Peyer's patch (tissue), 4 donors: ENCODE measurements at places on chromosomes 7 and 10. TPM values are rescaled to one million over a fixed set of nuclear protein-coding genes. Genes with fewer than 3 reads are reported as not detected.

GRCh38 chr10:90051053-90051452, 349.7 kb downstream of the KIF20B start:
- H3K27me3 ChIP-seq: no peaks in the 10 kb centered on the region
- H3K4me3 ChIP-seq: no peak overlapping the region
- DNase-seq: no peak
- no peaks in the 10 kb centered on the region for H3K4me1 ChIP-seq

- H3K4me3 ChIP-seq: no peak overlapping the region
- no peaks in the 10 kb centered on the region for H3K27me3 ChIP-seq
- H3K27ac ChIP-seq: no peak overlapping the region
- no peaks in the 10 kb centered on the region for H3K36me3 ChIP-seq
Measured at GRCh38 chr10:130203626-130204025, 67.4 kb downstream of the GLRX3 start.

- H3K4me1 ChIP-seq: peaks cover 6% of the 10 kb centered on the region
- H3K27ac ChIP-seq: no peak overlapping the region
- DNase-seq: peak; percentile 49
- H3K36me3 ChIP-seq: no peaks in the 10 kb centered on the region
- no peak overlapping the region for H3K4me3 ChIP-seq
- no peaks in the 10 kb centered on the region for H3K27me3 ChIP-seq
Measured at GRCh38 chr10:97025613-97026242, 160.0 kb downstream of the SLIT1 start.

DNA sequence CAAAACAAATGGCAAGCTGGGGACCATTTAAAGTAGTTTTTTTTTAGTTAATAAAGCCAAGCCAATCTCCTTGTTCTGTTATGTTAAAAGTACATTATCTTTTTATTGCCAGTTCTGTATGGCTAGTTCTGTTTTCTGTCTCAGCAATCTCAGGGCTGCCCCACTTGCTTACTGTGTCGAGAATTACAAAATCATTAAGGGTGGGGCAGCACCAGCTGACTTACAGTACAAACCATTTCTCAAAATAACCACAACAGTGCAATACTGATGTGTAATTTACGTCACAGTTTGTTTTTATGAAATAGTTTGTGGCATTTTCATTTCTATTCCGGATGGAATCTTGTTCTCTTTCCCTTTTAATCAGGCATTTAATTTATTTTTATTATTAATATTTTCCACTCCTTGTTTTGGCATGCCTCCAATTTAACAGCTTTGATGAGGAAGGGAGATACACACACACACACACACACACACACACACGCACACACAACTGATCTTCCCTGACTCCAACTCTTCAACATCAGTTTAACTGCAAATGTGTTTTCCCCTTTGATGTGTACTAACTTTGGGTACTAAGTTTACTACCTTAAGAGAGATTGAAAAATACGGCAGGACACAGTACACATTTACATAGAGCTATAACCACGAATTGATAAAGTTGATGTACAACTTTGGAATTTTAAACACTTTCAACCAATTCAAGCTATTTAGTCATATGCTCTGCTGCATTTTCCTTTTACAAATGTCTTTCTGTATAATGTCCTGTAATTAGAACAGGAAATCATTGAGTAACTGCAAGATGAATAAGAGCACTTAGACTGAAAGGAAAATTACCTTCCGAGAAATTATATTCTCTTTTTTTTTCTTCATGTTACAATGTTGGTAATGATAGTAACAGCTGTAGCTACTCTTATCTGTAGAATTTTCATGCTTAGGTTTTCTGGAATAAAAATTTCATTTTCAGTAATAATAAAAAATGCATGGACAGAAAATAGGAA, 91.5 kb downstream of the ARID5B start:
- no peaks in the 10 kb centered on the region for H3K27me3 ChIP-seq
- no peaks in the 10 kb centered on the region for H3K4me1 ChIP-seq
- H3K27ac ChIP-seq: peak overlapping the region; percentile 62
- DNase-seq: peak; percentile 72

GRCh38 chr7:80247144-80247543, 112.5 kb downstream of the GNAI1 start:
- no peak overlapping the region for H3K27ac ChIP-seq
- no peak overlapping the region for H3K4me3 ChIP-seq
- H3K4me1 ChIP-seq: no peaks in the 10 kb centered on the region
- H3K36me3 ChIP-seq: no peaks in the 10 kb centered on the region
- DNase-seq: no peak

DNA sequence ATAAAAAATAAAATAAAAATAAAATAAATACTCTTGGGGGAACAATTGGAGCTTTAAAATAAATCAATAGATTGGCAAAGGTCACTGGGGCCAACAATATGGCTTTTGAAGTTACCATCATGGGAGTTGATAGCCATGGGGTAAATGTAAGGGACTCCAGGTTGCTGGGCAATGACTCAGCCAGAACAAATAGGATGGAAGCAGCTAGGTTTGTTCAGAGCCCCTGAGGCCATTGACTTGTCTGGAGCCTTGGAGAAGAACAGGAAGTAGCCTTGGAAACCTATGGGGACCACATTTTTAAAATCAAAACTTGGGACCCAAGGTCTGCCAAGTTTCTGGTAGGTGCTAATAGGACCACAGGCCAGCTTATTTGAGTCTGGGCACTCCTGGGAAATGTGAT, 20.2 kb upstream of the FRA10AC1 start:
- no peak overlapping the region for H3K27ac ChIP-seq
- no peaks in the 10 kb centered on the region for H3K27me3 ChIP-seq
- no peak for DNase-seq

GRCh38 chr10:804787-805619, 115.5 kb upstream of the DIP2C start:
- no peak for DNase-seq
- no peaks in the 10 kb centered on the region for H3K4me1 ChIP-seq
- no peaks in the 10 kb centered on the region for H3K36me3 ChIP-seq
- H3K4me3 ChIP-seq: no peak overlapping the region
- H3K27ac ChIP-seq: no peak overlapping the region

GRCh38 chr7:99489235-99489634, 10.8 kb downstream of the ZNF394 start:
- no peak for DNase-seq
- H3K27ac ChIP-seq: no peak overlapping the region
- no peak overlapping the region for H3K4me3 ChIP-seq
- no peaks in the 10 kb centered on the region for H3K27me3 ChIP-seq
- H3K4me1 ChIP-seq: no peaks in the 10 kb centered on the region

DNA sequence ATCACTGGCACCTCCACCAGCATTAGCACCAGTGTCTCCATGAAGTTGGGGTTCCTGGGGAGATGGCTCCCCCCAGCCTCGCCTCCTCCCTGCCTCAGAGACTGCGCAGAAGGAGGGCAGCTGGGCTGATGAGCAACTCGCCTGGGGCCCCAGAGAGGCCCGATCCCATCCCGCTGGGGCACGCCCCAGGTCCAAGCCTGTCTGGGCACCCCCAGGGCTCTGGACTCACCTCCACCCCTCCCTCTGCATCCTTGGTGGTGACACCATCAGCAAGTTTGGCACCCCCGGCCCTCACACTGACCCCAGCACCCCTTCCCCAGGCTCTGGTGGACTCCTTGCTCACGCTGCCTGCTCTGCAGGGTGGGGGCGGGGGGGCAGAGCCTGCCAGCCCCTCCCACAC, 89.5 kb downstream of the LHPP start:
- H3K36me3 ChIP-seq: no peaks in the 10 kb centered on the region
- H3K27me3 ChIP-seq: no peaks in the 10 kb centered on the region
- H3K4me3 ChIP-seq: no peak overlapping the region
- no peak for DNase-seq
- H3K4me1 ChIP-seq: peaks cover 14% of the 10 kb centered on the region
- H3K27ac ChIP-seq: peak overlapping the region; percentile 54

GRCh38 chr7:128928159-128928813, 9.4 kb upstream of the IRF5 start:
- H3K27me3 ChIP-seq: no peaks in the 10 kb centered on the region
- no peak overlapping the region for H3K27ac ChIP-seq
- H3K4me1 ChIP-seq: no peaks in the 10 kb centered on the region
- peak; percentile 18 for DNase-seq
- H3K4me3 ChIP-seq: no peak overlapping the region

DNA sequence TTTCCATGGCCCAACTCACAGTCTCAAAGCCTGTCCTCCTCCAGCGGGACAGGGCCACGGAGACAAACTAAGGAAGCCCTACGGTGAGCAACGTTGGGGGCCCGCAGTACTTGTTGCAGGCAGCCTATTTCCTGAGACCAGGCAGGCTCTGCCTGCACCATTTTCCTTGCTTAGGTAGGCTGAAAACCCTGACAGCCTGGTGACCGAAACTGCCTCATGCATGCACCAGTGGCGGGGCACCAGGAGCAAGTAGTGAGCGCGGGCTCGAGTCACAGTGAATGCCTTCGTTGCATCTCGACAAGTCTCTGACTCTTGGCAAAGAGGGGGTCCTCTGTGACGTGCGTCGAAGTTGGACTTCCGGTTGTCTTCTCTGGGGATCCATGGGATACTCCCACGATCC, 23.3 kb upstream of the ZNF273 start:
- no peaks in the 10 kb centered on the region for H3K4me1 ChIP-seq
- no peaks in the 10 kb centered on the region for H3K36me3 ChIP-seq
- H3K4me3 ChIP-seq: no peak overlapping the region

Gene AHR
- total RNA-seq: 28.0 TPM

Gene TECTB
- not detected for total RNA-seq

- DNase-seq: no peak
- H3K36me3 ChIP-seq: no peaks in the 10 kb centered on the region
- H3K27me3 ChIP-seq: no peaks in the 10 kb centered on the region
- no peaks in the 10 kb centered on the region for H3K4me1 ChIP-seq
Measured at GRCh38 chr7:147547252-147547897, 1043.2 kb upstream of the C7orf33 start.

DNA sequence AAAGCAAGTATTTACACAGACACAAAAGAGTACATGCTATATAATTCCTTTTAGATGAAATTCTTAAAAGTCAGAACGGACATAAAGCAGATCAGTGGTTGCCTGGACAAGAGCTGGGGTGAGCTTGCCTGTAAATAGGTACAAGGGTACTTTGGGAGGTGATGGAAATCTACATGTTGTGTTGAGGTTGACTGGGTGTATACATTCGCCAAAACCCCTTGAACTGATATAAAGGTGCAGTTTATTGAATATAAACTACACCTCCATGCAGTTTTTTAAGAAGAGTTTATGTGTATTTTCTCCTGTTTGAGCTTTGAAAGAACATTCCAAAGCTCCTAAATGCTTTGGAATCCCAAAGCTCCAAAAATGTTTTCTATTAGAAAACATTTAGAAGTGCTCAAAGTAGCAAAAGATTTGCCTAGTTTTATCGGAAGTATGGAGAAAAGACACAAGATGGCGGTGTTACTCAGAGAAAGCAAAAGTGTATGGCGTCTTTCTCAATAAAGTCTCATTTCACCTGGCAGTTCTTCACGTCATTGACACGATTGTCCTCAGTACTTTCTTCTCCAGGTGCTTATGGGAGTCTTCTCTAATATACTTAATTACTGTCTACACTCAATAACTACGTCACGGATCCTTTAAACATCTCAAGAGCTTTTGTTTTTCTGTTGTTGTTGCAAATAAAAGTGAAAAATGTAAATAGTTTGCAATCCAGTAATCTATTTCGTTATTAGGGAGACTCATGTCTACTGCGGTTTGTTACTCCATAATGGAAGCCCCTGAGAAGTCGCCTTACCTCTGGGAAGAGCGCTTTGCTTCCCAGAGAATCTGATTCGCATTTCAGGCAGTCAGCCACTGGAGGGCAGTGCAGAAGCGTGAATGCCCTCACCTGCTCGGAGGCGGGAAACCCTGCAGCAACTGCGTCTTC, 14.7 kb upstream of the SEC61G start:
- no peaks in the 10 kb centered on the region for H3K4me1 ChIP-seq
- H3K36me3 ChIP-seq: no peaks in the 10 kb centered on the region
- H3K27me3 ChIP-seq: no peaks in the 10 kb centered on the region
- peak overlapping the region; percentile 44 for H3K4me3 ChIP-seq
- no peak overlapping the region for H3K27ac ChIP-seq
- peak; percentile 92 for DNase-seq

Gene EPO
- not detected for total RNA-seq

GRCh38 chr7:84003191-84003590, 191.4 kb downstream of the SEMA3A start:
- H3K4me1 ChIP-seq: no peaks in the 10 kb centered on the region
- no peak for DNase-seq
- no peaks in the 10 kb centered on the region for H3K36me3 ChIP-seq
- no peaks in the 10 kb centered on the region for H3K27me3 ChIP-seq
- no peak overlapping the region for H3K4me3 ChIP-seq

- H3K27me3 ChIP-seq: no peaks in the 10 kb centered on the region
- H3K4me3 ChIP-seq: no peak overlapping the region
- no peaks in the 10 kb centered on the region for H3K4me1 ChIP-seq
- DNase-seq: no peak
- no peaks in the 10 kb centered on the region for H3K36me3 ChIP-seq
Measured at GRCh38 chr7:80257756-80258155, 123.1 kb downstream of the GNAI1 start.

DNA sequence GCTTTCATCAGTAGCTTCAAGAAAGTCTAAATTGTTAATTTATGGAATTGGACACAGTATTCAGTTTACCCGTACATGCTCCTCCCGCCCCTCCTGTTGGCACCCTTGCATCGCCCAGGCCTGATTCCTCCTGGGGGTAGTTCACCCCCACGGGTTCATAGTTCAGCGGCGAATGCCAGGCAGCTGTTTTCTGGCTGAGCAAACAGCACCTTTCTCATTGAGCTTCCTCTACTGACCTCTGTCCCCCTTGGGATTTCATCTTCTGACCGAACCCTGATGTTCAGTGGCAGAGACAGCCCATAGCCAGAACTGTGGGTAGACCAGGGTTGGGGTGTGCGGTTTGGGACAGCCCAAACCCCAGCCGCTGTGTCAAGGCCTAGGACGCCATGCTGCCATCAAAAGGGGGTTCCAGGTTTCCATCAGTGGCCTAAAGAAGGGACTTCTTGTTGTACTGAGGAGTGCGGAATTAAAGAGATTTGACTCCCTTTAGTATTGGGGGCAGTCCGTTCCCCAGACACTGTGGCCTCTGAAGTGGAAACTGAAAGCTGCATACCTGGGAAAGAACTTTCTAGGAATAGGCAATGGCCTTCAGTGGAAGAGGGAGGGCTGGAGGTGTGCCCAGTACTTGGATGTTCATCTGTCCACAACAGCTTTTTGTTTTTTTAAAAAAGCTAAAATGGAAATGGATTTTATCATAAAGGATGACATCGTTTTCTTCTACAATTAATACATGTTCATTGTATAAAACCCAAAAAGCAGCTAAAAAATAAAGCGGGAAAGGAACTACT, 19.0 kb downstream of the MDH2 start:
- no peak overlapping the region for H3K27ac ChIP-seq
- DNase-seq: no peak
- no peaks in the 10 kb centered on the region for H3K27me3 ChIP-seq
- no peaks in the 10 kb centered on the region for H3K36me3 ChIP-seq

GRCh38 chr7:151161757-151162156, 5.7 kb downstream of the GBX1 start:
- DNase-seq: no peak
- H3K36me3 ChIP-seq: no peaks in the 10 kb centered on the region
- H3K4me3 ChIP-seq: no peak overlapping the region
- peaks cover 6% of the 10 kb centered on the region for H3K27me3 ChIP-seq
- H3K4me1 ChIP-seq: peaks cover under 1% of the 10 kb centered on the region

Gene PRTFDC1
- total RNA-seq: 8.6 TPM

- DNase-seq: no peak
- H3K27ac ChIP-seq: peak overlapping the region; percentile 7
- H3K4me1 ChIP-seq: no peaks in the 10 kb centered on the region
- no peaks in the 10 kb centered on the region for H3K36me3 ChIP-seq
- no peak overlapping the region for H3K4me3 ChIP-seq
- H3K27me3 ChIP-seq: no peaks in the 10 kb centered on the region
Measured at GRCh38 chr10:101858723-101859500, 15.3 kb upstream of the KCNIP2 start.
